ENCODE measurements at places on chromosomes 2 and 18.

GRCh38 chr2:217994776-217995274 lies 8.0 kb downstream of the TNS1 start:
- DNase-seq = peak; percentile 70

DNA sequence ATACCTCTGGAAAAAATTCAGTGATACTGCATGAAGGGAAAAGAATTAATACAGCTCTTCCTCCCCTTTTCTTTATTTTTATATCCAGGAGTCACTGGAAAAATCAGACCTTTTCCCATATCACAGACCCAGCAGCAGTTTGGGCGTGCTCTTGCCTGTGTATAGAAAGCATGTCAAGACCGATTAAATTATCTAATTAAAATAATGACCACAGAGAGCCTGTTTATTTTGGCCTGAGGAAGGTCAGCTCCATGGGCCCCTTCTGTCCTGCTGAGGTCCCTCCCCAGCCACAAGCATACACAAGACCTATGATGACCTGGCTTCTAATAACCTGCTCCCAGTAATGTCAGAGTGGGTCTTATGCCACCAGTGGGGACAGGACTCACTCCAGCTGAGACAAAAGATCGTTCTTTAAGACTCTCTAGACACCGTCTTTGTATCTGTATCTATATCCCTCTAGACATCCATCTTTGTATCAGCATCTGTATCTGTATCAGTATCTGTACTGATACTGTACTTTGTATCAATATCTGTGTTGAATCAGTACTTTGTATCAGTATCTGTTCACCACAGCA lies 147.8 kb downstream of the VAPA start:
- no peak for DNase-seq

- no peak for DNase-seq
Measured at GRCh38 chr2:91477731-91478672, 2786.5 kb downstream of the RPIA start.

GRCh38 chr2:146677280-146677679 lies 1167.5 kb upstream of the ACVR2A start:
- DNase-seq = peak; percentile 17

DNA sequence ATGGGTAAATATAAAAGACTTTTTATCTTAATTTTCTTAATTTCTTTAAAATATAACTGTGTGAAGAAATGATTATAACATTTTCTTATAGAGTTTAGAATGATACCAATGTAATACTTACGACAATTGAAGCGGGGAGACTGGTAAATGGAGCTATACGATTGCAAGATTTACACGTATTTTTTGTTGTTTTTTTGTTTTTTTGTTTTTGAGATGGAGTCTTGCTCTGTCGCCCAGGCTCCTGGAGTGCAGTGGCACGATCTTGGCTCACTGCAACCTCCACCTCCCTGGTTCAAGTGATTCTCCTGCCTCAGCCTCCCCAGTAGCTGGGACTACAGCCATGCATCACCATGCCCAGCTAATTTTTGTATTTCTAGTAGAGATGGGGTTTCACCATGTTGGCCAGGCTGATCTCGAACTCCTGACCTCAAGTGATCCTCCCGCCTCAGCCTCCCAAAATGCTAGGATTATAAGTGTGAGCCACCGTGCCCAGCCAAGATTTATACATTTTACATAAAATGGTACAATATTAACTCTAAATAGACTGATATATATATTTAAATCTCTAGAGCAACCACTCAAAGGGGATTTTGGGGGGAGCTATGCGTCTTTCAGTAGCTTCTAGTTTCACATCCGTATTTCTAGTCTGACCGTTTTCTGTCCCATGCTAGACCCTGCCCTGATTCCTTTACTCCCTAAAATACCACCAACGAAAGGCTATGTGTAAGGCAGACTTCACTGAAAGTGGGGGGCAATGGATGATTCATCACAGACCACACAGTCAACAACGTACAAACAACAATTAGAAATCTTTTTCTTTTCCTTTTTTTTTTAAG lies 28.2 kb upstream of the ATG16L1 start:
- DNase-seq = no peak

- DNase-seq = peak; percentile 8
Measured at GRCh38 chr2:23042216-23042906, 342.6 kb upstream of the KLHL29 start.

- DNase-seq = no peak
Measured at GRCh38 chr2:96769814-96770213, 9.1 kb downstream of the CNNM4 start.
